ENCODE measurements at places on chromosomes 11 and 22.

- no peak for DNase-seq
Observed at GRCh38 chr22:29816539-29816938, 21.5 kb downstream of the ASCC2 start.

GRCh38 chr11:31442086-31442485 is 67.3 kb downstream of the IMMP1L start:
- DNase-seq = no peak

GRCh38 chr22:19807914-19808872 is 46.5 kb downstream of the GNB1L start:
- DNase-seq = no peak

DNA sequence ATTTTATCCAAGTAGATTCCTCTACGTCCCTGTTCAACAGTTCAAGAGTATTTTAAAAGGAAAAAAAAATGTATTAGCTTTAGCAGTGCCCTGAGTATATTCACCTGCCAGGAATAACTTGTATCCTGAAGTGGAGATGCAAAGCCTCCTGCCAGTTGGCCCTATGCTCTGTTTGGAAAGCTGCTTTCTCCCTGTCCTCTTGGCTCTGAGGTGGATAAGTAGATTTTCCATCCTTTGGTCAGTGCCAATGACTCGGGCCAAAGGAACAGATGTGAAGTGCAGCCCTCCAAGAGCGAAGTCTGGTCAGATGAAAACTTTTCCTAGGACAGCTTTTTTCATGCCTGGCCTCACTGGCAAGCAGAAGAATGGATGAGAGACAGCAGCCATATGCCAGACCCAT is 839.9 kb upstream of the TENM4 start:
- no peak for DNase-seq

DNA sequence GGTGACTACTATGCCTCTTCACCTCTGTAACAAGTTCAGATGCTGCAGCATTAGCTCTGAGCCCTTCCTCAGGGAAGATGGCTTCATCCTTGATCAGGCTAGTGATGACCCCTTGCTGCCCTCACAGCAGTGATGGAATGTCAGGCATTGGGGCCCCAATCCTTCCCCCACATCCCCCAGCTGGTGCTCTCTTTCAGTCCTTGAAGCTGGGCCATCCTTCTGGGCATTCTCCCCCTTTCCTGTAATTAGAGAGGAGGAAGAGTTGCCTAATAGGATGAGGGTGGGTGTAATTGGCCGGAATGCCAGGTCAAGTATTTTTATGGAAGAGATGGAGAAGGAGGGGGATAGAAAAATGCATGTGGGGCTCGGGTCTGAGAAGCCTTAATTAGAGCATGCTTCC is 62.6 kb downstream of the TRAF6 start:
- DNase-seq = no peak

DNA sequence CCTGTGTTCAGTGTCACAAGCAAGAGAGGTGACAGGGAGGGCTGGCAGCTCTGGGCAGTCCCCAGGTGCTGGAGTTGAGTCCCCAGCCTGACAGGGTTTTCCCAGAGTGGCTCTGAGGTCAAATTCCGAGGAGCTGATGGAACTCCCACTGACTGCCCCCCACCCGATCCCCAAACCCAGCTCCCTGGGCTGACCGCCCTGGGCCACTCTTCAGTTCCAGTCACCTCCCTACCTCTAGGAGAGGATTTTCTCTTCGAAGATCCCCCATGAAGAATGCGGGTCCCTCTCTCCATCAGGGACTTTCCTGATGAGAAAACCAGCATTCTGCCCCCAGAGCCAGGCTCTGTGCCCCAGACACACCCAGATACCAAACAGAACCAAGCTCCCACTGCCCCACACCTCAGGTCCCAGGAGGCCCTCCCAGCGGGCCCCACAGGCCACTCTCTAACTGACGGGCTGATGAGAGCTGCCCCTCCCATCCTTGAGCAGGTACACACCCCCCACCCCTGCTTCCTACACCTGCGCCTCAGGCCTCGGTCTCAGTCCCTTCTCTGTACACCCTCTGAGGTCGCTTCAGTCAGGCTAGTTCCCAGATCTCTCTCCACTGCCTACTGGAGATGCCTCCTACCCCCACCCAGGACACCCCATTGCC is 12.1 kb upstream of the RAC2 start:
- DNase-seq = no peak

DNA sequence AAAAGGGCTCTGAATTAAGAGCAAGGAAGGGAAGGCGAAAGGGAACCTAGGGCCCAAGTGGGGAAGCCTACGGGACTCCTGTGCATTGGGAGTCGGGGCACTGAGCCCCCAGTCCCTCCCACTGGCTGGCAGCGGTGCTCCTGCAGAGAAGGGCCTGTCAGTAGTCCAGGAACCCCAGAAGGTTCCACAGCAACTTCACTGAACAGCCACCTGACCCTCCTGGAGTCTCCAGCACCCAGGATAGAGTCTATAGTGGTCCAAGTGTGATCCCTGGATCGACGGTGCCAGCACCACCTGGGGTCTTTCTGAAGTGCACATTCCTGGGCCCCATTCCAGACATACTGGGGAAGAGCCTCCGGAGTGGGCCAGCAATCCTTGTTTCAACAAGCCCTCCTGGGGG is 100.0 kb upstream of the B3GAT1 start:
- DNase-seq = no peak

GRCh38 chr11:122656631-122657101 is 1.1 kb downstream of the UBASH3B start:
- no peak for DNase-seq

DNA sequence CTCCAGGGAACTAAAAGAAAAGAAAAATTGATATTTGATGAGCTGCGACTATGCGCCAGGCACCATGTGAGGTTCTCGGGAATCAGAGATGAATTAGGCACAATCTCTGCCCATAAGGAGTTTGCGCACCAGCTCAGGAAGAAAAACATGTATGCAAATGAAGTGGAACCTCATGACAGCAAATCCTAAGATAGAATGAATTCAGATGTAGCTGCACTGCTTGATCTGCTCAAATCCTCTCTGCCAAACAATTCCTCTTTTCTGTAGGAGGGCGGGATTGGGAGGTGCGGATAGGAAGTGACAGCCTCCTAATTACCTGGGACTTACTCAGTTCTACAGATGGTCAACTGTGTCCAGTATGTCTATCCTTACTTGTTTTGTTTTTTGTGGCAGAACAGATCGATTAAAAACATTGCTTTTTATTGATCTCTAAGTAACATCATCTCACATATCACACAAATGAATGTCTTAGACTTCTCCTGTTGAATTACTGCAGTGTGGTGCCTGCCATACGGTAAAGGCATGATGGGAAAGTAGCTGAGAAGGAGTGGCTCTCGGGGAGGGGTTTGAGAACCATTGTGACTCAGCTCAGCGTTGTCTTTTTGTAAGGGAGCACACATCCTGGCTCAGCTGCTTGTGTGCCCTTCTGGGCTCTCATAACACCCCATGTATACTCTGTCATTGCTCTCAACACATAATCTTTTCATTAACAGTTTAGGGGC is 13.9 kb downstream of the CRTAM start:
- no peak for DNase-seq

GRCh38 chr11:107847184-107847583 is 11.4 kb downstream of the SLC35F2 start:
- DNase-seq = no peak

GRCh38 chr22:43854121-43854785 is 8.1 kb downstream of the SULT4A1 start:
- DNase-seq = no peak

DNA sequence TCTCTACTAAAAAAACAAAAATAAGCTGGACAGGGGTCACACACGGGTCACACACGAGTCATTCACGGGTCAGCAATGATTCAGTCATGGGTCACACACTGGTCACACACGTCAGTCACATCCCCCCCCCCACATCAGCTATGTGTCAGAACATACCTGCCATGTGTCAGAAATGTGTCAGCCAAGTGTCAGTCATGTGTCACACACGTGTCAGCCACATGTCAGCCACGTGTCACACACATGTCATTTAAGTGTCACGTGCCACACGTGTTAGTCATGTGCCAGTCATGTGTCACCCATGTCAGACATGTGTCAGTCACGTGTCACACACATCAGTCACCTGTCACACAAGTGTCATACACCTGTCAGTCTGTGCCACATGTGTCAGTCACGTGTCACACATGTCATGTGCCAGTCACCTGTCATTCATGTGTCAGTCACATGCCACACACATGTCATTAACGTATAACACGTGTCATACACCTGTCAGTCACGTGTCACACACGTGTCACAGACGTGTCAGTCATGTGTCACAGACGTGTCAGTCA is 28.7 kb upstream of the MMP20 start:
- DNase-seq = no peak

DNA sequence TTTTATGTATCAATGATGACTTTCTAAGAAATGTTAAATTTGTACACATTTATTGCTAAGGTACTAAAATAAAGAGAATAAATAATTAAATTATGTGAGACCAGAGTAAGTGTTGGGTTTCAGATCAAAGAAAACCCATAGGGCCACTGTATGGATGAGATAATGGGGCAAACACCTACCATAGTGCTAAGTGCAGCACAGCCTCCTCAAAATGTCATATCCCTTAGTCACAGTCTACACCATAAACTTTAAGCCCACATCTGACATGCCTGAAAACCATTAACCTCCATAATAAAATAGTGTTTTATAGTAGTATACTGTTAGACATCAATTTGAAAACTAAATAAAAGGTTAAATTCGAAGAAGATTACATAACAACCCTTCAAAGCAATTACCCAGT is 37.5 kb downstream of the SESN3 start:
- DNase-seq = no peak

DNA sequence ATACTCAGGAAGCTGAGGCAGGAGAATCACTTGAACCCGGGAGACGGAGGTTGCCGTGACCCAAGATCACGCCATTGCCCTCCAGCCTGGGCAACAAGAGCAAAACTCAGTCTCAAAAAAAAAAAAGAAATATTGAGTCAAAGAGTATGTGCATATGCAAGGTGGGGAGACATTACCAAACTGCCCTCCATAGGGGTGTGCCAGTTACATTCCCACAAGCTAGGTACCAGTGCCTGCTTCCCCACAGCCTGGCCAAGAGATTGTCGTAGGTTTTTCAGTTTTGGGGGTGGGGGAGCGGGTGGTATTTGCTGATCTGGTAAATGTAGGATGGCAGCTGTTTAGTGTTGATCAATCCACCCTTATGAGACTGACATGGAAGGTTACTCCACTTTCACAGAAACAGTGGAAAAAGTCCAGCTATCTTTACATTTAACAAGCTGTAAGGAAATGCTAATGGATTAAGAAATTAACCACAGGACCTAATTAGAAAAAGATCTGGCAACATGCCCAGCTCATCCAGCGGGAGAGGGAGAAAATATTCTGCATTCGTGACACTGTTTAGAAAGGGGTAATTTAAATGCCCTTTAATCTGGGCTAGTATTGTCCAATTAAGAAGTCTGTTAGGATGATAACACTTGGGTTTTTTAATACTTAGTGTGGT is 89.4 kb downstream of the PACS1 start:
- DNase-seq = no peak

GRCh38 chr11:117478126-117478860 is 150.6 kb downstream of the CEP164 start:
- DNase-seq = no peak

DNA sequence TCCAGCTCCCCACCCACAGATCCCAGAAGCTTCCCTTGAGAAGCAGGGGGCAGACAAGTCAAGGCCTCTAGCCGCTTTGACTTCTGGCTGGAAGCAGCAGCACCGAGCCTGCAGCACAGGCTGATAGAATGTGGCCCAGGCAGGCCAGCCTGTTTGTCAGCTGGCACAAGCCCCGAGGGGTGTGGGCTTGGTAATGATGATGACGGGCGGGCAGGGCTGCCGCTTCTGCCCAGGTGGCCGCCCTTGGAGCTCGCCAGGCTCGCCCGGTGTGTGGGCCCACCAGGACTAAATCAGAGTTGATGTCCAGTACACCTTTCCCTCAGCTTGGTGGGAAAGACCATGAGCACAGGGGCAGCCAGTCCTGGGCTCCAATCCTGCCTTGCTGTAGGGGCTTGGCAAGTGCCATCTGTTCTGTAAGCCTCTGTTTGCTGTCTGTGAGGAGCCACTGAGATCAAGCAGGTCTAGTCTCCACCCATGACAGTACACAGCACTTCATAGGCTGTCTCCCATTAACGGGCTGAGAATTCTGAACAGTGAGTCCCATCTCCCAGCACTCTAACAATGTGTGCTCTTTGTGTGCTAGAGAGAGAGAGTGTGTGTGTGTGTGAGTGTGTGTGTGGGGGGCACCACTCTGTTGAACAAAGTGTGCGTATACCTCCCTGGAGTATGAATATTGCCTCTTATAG is 26.8 kb downstream of the MICAL2 start:
- no peak for DNase-seq

DNA sequence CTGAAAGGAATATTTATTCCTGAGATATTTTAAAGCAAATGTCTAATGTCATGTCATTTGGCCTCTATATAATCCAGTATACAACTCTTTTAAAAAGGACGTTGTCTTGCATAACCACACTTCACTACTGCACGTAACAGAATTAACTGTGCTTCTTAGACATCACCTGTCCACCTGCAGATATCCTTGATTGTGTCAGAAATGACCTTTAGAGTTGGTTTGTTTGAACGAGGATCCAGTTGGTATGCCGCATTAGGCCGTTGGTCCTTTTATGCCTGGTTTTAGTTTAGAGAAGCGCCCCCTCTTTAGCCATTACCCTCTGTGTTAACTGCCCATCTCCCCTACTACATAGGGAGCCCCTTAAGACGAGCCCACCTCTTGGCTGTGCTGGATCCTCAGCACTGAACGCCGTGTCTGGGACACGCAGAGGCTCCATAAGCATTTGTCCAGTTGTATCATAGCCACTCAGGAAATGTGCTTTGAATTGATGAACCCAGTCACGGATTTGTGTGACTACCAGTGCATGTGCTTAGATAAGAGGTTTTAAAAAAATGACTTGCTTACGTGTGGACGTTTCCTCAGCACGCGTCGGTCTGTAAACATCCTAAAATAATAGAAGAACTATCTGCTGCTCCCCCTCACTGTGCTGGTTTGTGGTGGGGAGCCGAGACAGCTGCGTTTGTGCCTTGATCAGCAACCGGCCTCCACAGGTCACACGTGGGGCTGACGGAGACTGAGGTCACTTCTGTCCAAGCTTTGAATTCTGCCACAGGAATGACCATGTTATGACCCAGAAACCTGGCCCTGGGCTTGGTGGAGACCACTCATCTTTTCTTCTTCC is 4.0 kb downstream of the MICAL2 start:
- DNase-seq = no peak

- DNase-seq = no peak
Observed at GRCh38 chr11:13329670-13330356, 52.2 kb downstream of the BMAL1 start.

GRCh38 chr22:31400023-31400397 is 606 bp downstream of the DRG1 start:
- no peak for DNase-seq

GRCh38 chr11:114091516-114092397 is 32.2 kb downstream of the ZBTB16 start:
- no peak for DNase-seq

DNA sequence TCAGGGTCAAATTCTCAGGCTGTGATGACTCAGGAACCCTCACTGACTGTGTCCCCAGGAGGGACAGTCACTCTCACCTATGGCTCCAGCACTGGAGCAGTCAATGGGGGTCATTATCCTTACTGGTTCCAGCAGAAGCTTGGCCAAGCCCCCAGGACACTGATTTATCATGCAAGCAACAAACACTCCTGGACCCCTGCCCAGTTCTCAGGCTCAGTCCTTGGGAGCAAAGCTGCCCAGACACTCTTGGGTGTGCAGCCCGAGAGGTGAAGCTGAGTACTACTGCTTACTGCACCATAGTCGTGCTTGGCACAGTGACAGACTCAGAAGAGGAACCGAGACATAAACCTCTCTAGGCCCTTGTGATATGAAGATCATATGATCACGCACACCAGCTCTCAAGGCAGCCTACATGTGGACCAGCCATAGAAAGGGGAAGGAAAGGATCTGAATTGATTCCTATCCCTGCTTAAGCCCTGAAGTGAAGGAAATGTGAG is 58.2 kb downstream of the ZNF280B start:
- DNase-seq = no peak

Measured in SIG-M5 (cell line).